Brain (organoid and tissue), 16 donors: ENCODE measurements at places on chromosomes 7 and 10. TPM values are rescaled to one million over a fixed set of nuclear protein-coding genes. Genes with fewer than 3 reads are reported as not detected.

DNA sequence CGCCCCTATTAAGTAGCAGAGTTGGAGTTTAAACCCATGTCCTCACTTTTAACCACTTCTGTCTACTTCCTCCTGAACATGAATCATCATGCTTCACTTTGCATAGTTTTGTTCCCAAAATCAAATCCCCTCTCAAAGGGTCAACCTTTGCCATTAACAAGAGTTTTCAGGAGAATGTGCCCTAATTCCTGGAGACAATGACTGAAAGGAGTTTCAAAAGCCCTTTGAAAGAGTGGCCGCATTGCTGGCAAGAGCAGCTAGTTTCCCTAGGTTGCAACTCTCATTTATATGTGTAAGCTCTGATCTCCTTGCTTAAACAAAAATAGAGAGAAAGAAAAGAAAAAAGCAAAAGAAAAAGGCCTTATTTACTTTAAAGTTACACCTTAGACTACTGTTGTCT, 9.2 kb downstream of the LGI1 start:
- DNase-seq = peak; percentile 32

- no peak for DNase-seq
Observed at GRCh38 chr10:24824536-24824935, 100.8 kb upstream of the ARHGAP21 start.

Gene IL6
- 1.6 TPM for polyA plus RNA-seq

GRCh38 chr10:21885940-21886339, 117.6 kb downstream of the DNAJC1 start:
- DNase-seq = no peak

DNA sequence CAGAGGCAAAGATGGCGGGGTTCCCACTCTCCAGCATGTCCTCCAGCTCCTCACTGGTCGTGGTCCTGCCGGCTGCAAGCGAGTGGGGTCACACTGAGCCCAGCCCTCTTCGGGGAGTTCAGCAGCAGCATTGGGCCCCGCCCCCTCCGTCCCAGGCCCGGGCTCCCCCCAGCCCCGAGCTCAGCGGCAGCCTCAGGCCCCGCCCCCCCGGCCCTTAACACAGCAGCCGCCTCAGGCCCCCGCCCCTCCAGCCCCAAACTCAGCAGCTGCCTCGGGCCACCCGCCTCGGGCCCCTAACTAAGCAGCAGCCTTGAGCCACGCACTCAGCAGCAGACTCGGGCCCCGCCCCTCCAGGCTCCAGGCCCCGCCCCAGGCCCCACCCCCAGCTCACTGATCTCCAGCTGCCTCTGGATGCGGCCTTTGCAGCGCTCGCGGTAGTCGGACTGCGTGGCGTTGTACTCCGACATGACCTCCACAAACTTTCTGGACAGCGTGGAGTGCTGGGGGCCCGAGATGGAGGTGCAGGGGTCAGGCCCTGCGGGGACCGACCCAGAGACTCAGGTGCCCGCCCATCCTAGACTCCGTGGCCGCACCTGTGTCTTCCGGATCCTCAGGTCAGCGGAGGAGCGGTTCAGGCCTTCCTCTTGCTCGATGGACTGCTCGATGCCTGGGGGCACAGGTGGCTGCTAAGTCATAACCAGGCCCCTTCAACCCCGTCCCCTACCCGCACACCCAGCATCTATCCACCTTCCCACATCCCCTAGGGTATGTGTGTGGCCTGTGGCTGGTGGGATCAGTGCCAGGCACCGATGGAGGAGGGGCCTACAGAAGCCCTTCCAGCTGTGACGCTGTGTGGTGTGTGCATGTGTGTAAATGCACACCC, 15.5 kb downstream of the STX1A start:
- no peak for DNase-seq
